ENCODE measurements at places on chromosomes 2 and 18.
A peak's percentile ranks its signal among the peaks of the same experiment; 100 is the strongest.

GRCh38 chr2:203566161-203566560 is 31.1 kb upstream of the RAPH1 start:
- no peak for DNase-seq

- no peak for DNase-seq
These were observed 176.0 kb downstream of the DIS3L2 start for GRCh38 chr2:232137356-232138147.

DNA sequence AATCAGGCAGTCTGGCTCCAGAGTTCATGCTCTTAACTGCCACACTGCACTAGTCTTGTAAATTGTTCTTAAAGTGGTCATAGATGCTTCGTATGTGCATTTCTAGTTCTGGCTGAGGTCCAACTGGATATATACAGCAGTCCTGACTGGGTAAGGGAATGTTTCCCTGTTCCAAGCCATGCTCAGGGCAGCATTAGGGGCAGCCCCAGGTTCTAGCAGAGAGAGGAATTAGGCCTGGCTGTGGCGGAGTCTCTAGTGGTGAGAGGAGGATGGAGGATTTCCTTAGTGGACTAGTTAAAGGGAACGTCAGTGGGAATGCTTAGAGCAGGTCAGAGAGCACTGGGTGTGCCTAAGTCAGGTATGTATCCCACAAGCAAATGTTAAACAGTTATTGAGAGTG is 28.0 kb downstream of the UBE2E3 start:
- DNase-seq, result no peak

- peak; percentile 12 for DNase-seq
These were observed 310.4 kb upstream of the SYT4 start for GRCh38 chr18:43587538-43588153.

DNA sequence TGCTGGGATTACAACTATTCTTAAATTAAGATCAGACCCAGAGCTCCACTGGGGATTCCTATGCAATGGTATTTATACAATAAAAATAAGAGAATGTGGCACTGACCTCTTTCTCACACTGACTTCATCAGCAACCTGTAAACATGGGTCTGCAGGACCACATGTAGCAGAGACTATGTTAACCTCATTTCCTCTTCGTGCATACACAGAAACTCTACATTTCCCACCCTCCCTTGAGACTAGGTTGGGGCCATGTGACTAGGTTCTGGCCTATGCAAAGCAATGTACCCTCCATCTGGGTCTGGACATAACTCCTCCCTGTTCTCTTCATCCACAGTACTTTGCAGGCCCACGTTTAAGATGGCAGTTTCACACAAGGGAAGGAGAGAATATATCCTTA is 514.4 kb upstream of the CHAC2 start:
- DNase-seq, result no peak

DNA sequence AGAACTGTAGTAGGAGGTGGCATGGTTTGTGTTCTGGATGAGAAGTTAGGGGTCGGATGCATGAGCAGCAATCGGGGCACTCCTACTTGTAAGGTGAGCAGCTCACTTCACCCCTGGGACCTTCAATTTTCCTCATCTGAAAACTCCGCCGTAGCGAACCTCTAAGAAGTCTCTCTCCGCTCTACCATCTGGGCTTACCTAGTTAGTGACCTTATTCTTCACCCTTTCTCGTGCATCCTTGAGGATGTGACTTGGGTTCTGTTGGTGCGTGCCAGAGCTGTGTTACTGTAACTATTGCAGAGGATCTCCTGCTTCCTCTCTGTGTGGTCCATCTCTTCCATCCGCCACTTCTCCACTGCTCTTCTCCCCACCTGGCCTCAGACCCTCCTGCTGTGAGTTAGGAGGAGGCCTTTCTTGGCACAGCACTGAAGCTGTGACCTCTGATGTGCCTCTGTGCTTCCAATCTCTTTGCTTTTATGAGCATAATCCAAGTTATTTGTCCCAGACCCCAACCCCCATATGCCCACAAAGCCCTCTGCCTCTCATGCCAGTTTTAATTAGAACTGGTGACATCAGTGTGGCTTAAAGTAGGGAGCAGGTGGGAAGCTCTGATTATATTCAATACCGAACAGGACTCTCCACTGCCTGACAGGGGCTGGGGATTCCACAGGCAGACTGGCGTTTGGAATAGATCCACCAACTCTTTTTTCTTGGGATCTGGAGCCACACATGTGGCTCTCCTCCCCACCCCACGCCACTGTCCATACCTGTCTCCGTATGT is 178.4 kb downstream of the BCL2 start:
- DNase-seq, result no peak

GRCh38 chr2:189147361-189147760 is 32.2 kb downstream of the COL5A2 start:
- DNase-seq, result no peak

- no peak for DNase-seq
These were observed 13.3 kb upstream of the CCDC85A start for GRCh38 chr2:56170504-56170903.

DNA sequence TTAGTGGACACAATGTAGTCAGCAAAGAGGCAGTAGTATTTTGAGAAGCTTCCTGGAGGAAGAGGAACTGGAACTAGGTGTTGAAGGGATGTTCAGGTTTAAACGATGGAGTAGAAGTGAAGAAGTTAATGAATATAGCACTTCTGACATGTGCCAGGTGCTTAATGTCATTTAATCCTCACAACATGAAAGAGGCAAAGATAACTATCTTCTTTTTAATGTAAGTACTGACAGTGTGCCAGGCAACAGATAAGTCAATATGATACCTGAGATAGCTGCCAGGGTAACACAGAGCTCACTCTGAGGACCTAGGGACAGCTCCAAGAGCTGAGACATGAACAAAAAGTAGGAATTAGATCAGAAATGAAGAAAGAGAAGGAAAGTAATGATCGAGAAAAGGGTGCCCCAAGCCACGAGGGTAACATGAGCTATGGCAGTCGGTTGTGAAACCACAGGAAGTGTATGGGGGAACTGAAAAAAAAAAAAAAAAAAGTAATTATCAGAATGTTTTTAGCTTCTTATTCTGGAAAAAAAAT is 140.7 kb downstream of the RNF144A start:
- no peak for DNase-seq

DNA sequence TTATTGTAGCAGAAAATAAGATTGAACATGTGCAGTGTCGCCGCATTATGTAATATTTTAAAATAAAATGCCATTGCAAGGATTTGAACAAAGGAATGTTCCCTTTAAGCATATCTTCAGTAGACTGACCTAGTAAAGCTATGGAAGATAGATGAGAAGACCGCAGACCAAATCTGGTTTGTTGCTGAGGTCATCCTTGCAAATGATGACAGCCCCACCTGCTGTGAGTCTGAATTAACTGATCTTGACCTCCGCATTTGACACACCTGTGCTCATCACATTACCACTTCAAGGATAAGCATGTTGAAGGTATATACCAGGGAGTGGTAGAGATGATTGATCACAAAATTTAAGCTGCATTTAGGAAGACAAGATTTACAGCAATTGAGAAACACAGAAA is 96.2 kb downstream of the NYAP2 start:
- DNase-seq, result no peak

All from K562 (cell line).